CD4-positive, alpha-beta T cell treated with Interleukin-21 for 1 hour (primary cell): ENCODE measurements at places on chromosomes 13 and 19.
A peak's percentile ranks its signal among the peaks of the same experiment; 100 is the strongest.

GRCh38 chr19:42965176-42965575 lies 28.2 kb upstream of the PSG7 start:
- DNase-seq, result no peak

GRCh38 chr19:44796701-44797115 lies 12.2 kb upstream of the BCAM start:
- peak; percentile 3 for DNase-seq

- no peak for DNase-seq
Measured at GRCh38 chr19:50258918-50259372, 55.5 kb downstream of the MYH14 start.

GRCh38 chr13:111474136-111475002 lies 153.9 kb downstream of the TEX29 start:
- DNase-seq, result peak; percentile 7

DNA sequence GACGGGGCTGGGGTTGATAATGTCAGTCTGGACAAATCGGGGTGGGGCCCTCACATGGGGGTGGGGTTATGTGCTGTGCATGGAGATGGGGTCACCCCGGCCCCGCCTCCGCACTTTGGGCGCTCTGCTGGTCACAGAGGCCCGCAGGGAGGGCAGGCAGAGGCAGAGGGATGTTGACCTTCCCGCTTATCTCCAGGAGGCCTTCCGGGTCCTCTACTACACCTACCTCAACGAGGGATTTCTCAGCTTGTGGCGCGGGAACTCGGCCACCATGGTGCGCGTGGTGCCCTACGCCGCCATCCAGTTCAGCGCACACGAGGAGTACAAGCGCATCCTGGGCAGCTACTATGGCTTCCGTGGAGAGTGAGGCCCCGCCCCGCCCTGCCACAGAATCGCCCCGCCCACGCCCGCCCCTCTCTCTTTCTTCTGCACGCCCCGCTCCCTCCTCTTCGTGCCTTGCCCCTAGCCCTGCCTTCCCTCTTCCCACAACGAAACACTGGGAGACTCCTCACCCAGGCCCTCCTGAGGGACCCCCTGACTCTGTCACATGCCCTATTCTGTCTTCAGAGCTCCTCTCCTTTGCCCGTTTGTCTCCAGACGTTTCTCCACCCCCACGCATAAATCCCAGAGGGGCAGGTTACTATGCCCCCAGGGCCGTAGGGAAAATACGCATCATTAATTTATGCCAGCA lies 32.8 kb downstream of the TMEM161A start:
- no peak for DNase-seq

GRCh38 chr13:114151031-114151430 lies 18.6 kb upstream of the RASA3 start:
- DNase-seq, result peak; percentile 75

DNA sequence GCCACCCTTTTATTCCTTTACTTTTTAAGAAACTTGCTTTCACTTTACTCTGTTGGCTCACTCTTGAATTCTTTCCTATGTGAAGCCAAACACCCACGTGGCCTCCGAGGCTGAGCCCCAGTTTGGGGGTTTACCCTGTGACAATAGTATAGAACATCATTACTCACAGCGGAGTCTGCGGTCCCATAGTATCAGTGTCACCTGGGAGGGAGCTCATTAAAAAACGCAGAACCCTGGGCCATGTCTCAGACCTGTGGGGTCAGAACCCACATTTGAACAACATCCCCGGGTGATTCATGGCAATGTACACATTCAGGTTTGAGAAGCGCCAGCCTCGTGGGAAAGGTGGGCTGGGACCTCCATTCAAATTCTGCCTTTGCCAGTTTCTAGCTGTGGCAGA lies 36.0 kb upstream of the UBL3 start:
- DNase-seq, result peak; percentile 28

- DNase-seq, result no peak
Measured at GRCh38 chr13:59493436-59493965, 670.2 kb downstream of the DIAPH3 start.

DNA sequence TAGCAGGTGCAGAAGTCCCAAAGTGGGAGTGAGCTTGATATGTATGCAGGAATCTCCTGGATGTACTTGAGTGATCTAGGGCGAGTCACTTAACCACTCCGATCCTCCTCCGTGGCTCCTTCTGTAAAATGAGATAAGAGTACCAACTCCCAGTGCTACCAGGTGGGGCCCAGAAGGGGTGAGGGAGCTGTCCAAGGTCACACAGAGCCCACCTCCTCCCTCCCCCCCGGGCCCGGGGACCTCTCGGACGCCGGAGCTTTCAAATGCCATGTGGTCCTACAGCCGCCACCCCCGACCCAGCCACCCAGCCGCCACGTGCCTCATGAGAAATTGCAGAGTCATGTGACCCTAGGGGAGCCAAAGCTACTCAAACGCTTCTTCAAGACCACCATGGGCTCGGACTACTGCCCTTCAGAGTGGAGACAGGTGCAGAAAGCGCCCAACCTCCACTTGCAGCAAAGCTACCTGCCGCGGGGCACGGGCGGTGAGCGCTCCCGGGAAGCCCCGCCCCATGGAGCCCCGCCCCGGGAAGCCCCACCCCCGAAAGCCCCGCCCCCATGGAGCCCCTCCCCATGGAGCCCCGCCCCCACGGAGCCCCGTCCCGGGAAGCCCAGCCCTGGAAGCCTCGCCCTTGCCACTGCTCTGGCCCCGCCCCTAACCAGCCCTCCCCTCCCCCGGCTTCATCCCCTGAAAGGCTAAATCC lies 10.1 kb upstream of the ZNF358 start:
- no peak for DNase-seq

GRCh38 chr13:96229356-96229755 lies 139.4 kb downstream of the HS6ST3 start:
- DNase-seq, result no peak

DNA sequence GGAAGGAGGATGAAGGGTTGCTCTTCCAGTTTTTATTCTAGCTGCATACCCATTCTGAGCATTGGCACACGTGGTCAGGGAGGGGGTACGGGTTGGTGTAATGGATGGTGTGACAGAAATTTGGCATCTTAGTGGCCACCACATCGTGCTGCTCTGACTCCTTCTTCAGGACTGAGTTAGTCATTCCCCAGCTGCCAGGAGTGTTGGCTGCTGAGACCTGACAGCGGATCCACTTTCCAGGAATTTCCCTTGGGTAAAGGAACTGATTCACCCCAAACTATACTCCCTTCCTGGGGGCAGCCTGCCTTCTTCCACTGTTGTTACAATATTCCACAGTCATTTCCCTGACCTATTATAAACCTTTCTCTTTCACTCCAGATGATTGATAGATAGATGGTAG lies 595.5 kb upstream of the KLHL1 start:
- no peak for DNase-seq

GRCh38 chr13:48159401-48159800 lies 64.5 kb upstream of the MED4 start:
- no peak for DNase-seq

DNA sequence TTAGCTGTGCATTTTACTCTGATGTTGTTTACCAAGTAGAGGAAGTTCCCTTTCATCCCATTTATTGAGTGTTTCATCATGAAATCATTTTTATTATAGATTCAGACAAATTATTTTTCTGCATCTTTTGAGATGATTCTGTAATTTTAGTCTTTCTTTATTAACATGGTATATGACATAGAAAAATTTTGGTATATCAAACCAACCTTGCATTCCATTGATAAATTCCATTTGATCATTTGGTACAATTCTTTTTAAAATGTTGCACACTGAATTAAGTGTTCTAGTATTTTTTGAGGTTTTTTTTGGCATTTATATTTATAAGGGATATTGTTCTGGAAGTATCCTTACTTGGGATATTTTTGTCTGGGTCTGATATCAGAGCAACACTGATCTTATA lies 308.4 kb downstream of the DLEU7 start:
- DNase-seq, result no peak

GRCh38 chr19:41821003-41821735 lies 23.3 kb downstream of the LYPD4 start:
- peak; percentile 64 for DNase-seq

- DNase-seq, result no peak
Measured at GRCh38 chr19:53076984-53077383, 26.2 kb downstream of the ZNF160 start.

DNA sequence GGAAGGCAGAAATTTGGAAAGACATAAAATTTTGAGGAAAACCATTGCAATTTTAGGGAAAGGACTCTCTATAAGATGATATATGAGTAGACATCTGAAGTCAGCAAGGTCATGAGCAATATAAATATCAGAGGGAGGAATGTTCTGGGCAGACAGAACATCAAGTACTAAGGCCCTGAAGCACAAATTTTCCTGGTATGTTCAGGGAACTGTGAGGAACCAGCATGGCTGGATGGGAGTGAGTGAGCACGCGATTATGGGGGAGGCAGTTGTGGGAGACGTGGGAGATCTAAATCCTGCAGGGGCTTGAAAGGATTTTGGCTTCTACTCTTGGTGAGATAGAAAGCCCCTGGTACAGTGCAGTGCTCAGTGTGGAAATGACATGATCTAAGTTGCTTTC lies 112.0 kb downstream of the TBC1D4 start:
- DNase-seq, result no peak

GRCh38 chr13:79385694-79386093 lies 20.4 kb downstream of the RBM26 start:
- DNase-seq, result peak; percentile 33

GRCh38 chr13:33355201-33355895 lies 69.8 kb upstream of the STARD13 start:
- no peak for DNase-seq

- no peak for DNase-seq
Measured at GRCh38 chr19:40363069-40363468, 14.6 kb downstream of the PLD3 start.

DNA sequence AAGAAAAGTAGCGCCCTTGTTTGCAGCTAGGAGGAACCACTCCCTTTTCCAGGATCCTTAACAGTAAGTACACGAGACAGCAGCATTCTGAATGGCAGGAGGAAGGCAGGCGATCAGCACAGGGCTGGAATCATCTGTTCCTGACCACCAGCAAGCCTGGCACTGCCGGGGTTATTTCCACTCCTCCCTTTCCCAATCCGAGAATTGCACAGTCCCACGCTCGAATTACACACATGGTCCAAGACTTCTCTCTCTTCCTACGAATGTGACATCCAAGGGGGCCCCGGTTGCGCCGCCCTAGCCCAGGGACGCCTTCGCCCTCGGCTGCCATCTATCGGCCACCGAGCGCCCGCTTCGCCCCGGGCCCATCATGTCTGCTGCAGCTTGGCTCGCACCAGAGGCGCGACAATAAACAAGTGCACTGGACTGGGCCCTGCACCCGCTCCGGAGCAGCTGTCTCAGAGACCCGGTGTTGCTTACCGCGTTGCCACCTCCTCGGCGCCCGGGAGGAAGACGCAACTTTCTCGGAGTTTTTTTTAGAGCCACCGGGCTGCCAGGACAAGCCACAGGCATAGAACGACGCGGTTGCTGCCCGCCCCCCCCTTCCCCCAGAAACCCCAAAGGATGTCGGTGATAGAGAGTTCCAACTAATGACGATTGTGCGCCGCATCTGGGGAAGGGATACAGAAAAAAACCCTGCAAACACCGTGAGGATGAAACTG lies at the start of gene SLITRK5:
Gene SLITRK5, plus strand, starts transcription at position 341 of the 722 bp plus-strand sequence. CDS start 4,018 bp downstream, outside the sequence.
- peak; percentile 41 for DNase-seq

- no peak for DNase-seq
Measured at GRCh38 chr19:35249848-35250711, 1.3 kb downstream of the LSR start.

- DNase-seq, result no peak
Measured at GRCh38 chr13:50030315-50030714, 15.1 kb downstream of the KCNRG start.

DNA sequence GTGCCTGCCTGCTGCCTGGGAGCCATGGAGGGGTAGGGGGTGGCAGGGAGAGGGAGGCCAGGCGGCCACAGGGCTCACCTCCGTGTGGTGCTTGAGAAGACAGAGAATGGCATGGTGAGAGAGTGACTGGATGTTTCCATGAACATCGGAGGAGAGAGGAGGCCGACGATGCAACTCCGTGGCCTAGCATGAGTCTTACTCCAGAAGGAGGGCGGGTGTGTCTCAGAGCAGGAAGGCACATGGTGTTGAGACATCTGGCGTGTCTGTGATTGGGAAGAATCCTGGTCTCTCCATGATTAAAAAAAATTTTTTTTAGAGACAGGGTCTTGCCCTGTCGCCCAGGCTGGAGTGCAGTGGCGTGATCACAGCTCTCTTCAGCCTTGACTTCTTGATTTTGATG lies 5.1 kb downstream of the IRGC start:
- DNase-seq, result no peak

- no peak for DNase-seq
Measured at GRCh38 chr13:97746649-97747048, 206.8 kb upstream of the IPO5 start.

DNA sequence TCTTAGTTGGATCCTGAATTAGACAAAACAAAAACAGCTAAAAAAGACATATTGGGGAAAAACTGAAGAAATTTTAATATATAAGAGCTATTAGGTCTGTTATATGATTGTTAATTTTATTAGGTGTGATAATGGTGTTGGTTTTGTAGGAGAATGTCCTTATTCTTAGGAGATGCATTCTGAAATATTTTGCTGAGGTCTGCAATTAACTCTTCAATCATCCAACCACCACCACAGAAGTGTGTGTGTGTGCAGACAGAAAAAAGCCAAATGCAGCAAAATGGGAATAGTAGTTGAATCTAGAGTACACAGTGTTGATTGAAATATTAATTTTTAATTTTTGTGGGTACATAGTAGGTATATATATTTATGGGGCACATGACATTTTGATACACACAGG lies 12.1 kb upstream of the KBTBD7 start:
- no peak for DNase-seq

DNA sequence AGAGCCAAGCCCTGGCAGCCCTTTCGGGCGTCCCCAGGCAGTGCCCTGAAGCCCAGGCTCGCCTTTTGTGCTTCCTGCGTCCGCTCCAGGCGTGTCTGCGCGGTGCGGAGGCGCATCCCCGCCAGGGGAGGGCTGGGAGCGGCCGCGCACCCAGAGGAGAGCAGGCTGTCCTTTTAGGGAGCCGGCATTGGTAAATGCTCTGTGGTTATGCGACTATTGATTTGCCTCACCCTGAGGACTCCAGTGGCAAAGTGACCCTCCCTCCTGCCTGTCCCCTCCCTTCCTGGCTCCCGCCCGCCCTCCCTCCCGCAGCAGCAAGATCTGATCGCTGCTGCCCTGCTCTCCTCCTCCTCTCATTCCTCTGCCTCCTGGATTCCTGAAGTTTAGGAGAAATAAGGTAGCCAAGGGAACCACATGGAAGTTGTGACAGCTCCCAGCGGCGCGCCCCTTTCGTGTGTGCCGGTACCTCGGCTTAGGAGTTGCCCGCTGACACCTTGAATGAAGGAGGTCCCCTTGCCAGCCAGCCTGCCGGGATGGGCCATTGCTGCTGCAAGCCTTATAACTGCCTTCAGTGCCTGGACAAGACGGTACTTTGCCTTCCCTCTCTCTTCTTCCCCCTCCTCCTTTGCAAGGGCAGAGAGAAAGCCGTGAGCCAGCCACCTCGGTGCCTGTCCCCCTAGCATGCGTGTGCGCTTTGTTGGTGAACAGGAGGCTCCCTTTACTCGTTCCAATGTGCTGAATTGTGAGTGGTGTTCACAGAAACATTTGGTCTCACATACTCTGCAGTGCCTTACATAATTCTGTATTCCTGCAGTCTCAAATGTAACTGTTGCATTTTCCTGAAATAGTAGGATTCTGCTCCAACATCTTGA lies 166.9 kb downstream of the SLC7A1 start:
- DNase-seq, result no peak
